ENCODE measurements at places on chromosomes 3 and 15.
A peak's percentile ranks its signal among the peaks of the same experiment; 100 is the strongest.

DNA sequence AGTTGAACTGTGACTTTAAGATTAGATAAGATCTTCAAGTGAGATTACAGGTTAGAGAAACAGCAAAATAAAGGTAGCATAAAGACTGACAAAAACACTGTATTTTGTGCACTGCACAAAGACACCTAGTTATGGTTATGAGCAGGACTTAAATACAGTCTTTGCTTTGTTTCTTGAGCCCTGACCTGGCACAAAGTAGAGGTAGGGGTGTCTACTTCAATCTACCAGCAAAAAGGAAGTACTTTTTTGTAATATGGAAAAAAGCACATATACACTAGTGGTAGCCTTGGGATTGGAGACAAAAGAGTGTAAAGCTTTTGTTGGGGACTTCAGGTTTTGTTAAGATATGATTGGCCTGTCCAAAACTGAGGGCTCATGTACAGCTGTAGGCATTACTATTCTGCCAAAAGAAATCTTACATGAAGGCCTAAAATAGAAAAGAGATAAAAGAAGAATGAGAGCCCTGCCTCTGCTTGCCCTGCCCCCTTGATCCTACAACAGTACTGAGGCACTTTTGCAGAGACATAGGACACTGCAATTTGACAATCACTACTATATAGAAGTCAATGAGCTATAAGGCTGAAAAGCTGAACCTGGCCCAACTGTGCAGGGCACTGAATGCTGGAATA, 194.3 kb downstream of the CBLB start:
- DNase-seq = no peak

DNA sequence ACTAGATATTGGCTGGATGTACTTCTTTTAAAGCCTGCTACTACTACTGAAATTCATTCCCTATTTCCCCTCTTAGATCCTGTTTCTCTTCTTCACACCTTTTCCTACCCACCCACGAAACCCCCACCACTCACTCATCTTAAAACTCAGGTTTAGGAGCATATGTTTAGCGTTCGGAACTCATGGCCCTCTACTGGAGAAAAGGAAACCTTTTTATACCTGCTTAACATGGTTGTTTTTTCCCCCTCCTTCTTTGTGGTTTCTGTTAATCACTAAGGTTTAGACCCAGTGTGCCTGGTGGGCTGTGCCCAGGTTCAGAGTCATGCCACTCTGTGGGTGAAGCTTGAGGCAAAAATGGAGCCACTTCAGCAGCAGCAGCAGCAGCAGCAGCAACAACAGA, 2.6 kb downstream of the ARID3B start:
- peak; percentile 80 for DNase-seq

GRCh38 chr15:52787549-52788098, 2.5 kb downstream of the ONECUT1 start:
- no peak for DNase-seq

GRCh38 chr15:70242951-70243685, 145.4 kb upstream of the TLE3 start:
- peak; percentile 64 for DNase-seq

GRCh38 chr3:160125258-160125657, 100.0 kb upstream of the C3orf80 start:
- no peak for DNase-seq

DNA sequence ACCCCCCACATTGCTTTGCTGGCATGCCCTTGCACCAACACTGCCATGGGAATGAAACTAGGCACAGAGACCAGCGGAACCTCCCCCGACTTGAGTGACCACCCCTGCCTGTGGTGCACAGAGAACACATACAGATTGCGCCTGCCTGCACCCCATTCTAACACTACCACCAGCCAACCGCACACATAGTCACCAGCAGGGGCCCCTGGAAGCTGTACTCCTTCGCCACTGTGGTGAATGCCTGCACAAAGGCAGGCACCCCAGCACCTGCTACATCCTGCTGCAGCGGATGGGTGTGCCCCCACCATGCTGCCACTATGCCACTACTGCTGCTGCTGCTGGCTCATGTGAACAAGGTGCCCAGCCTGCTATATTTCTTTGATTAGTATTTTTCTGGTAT, 27.4 kb upstream of the DNAAF4 start:
- DNase-seq = peak; percentile 64

GRCh38 chr3:140830391-140830790, 111.2 kb upstream of the SLC25A36 start:
- DNase-seq = no peak

- DNase-seq = no peak
Observed at GRCh38 chr3:134059035-134059601, 29.4 kb upstream of the SLCO2A1 start.

DNA sequence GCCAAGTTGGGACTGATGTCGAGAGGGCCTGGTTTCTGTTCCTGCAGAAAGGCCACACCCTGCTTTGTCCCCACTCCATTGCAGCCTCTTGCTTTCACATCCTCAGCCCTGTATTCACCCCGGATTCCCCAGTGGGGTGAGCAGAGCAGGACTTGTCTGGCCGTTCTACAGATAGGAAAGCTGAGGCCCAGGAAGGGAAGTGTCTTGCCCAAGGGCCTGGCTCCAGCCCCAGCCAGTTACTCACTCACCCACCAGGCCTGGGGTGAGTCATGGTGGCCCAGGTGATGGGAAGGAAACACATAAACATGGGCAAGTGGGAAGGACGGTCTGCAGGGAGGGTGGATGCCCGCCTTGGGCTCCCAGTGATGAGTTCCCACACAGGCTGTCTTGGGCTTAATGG, 6.1 kb upstream of the DUSP7 start:
- DNase-seq = no peak

GRCh38 chr3:37458162-37459120, 284.1 kb upstream of the LRRFIP2 start:
- no peak for DNase-seq

GRCh38 chr3:27573780-27574437, 89.7 kb upstream of the SLC4A7 start:
- DNase-seq = no peak

GRCh38 chr15:88727439-88727838, 75.8 kb upstream of the ACAN start:
- no peak for DNase-seq

GRCh38 chr15:42457445-42458442, 33.2 kb downstream of the ZNF106 start:
- no peak for DNase-seq

DNA sequence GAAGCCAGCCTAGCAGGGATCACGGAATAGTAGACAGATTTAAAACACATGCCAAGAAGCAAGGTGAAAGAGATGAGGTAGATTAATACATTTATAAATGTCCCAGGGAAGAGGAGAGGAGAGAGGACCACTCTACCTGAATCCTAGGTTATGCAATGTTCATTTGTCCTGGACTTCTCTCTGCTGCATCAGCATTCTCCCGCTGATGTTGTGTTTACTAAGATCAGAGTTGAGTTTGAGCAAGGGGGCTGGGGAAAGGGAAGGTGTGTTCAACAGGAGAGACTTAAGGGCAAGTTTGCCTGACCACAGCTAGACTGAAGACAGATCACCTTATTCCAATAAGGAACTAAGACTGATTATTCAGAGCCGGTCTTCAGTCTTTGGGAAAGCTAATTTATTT, 1.1 kb upstream of the KPNA1 start:
- DNase-seq = no peak

DNA sequence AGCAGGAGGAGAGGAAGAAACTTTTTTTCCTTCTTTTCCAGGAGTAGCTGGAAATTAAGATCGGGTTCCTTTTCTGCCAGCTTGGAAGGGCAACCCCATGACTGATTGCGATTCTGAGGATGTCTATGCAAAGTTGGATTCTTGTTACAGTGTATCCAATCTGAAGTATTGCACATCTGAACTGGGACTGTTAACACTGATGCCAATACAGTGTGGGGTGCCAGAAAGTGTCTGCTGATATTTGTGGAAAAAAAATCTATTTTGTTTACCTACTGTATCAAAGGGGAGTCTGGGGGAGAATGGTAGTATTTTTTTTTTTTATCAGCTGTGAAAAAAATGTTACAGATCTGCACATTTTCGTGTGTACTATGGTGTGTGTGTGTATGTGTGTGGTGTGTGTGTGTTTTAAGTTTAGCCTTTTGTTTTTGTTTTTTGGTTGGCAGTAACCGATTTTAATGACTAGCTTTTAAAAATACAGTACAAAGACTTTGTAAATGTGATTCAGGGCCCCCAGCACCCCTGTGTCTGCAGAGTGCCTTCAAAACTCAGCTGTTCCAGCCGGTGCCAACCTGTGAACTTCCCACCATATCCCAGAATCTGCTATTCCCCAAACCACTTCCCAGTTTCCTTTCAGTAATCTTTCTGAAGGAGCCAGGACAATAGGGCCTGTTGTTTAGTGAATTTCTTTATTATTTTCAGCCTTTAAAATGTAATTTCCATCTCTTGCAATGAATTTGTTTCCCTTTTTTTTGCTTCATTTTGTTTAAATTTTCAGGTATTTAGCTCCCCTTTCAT, 1.9 kb downstream of the RAP2B start:
- no peak for DNase-seq

GRCh38 chr15:41897363-41897799, 3.5 kb upstream of the SPTBN5 start:
- DNase-seq = no peak

GRCh38 chr3:177611752-177612334, 414.6 kb upstream of the TBL1XR1 start:
- no peak for DNase-seq

- no peak for DNase-seq
Observed at GRCh38 chr3:28856796-28857195, 424.1 kb upstream of the RBMS3 start.

GRCh38 chr15:75836959-75837334, 6.3 kb upstream of the UBE2Q2 start:
- peak; percentile 35 for DNase-seq

DNA sequence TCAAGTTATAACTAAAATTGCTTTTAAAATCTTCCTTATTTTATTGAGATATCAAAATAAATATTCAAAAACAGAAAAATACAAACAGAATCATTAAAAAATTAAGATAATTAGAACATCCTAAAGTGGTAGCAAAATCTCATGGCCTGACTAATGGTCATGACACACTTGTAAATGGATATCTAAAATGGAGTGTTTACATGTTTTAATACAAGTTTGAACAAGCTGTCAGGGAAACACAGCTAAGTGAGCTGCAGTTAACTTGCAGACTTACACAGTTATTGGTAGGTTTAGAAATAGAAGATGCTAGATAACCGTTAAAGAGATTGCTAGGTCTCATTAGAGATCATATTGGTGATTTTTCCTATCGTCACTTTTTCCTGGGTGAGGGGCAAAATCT, 242.3 kb downstream of the LPP start:
- no peak for DNase-seq

GRCh38 chr15:75049392-75049791, 26.0 kb downstream of the PPCDC start:
- no peak for DNase-seq

GRCh38 chr15:64635499-64636495, 139.6 kb downstream of the RBPMS2 start:
- no peak for DNase-seq

DNA sequence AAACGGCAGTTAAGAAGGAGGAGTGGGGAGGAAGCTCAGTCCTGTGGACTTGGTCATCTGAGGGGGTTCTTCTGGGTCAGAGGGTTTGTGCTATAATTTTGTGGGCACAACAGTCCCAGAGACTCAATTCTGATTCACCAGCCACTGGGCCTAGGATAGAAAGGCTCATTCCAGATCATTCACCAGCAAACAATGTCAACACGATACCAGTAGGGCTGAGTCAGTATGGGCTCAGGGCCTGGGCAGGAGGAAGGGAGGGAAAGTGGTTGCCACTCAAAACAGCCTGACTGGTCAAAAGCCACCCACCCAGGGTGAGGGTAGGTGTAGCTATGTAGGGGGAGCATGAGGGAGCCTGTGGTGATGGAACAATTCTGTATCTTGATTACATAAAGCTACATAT, 86.9 kb upstream of the MEX3B start:
- DNase-seq = no peak

DNA sequence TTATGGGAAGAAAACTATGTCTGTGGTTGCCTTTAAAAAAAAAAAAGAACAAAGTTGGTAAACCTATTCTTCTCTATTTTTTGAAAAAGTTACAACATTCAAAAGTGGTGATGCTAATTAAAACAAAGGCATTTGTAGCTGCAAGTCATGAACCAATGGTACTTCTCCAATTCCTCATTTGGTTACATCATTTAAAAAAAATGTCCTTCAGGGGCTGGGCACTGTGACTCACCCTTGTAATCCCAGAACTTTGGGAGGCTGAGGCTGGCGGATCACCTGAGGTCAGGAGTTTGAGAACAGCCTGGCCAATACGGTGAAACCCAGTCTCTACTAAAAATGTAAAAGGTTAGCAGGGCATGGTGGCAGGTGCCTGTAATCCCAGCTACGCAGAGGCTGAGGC, 574.6 kb downstream of the VGLL3 start:
- no peak for DNase-seq

GRCh38 chr3:42865256-42865655, 10.4 kb downstream of the CYP8B1 start:
- no peak for DNase-seq

DNA sequence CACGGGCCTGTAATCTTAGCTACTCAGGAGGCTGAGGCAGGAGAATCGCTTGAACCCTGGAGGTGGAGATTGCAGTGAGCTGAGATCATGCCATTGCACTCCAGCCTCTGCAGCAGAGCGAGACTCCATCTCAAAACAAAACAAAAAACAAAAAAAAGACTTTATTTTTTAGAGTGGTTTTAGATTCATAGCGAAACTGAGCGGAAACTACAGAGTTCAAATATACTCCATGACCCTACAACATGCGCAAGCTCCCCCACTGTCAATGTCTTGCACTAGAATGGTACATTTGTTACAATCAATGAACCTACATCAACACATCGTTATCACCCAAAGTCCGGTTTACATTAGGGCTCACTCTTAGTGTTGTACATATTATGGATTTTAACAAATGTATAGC, 2.2 kb upstream of the CRTAP start:
- no peak for DNase-seq

GRCh38 chr15:43433165-43433564, 59.8 kb downstream of the TP53BP1 start:
- no peak for DNase-seq

- no peak for DNase-seq
Observed at GRCh38 chr15:77494073-77494867, 73.6 kb downstream of the HMG20A start.

- DNase-seq = no peak
Observed at GRCh38 chr3:58829321-58830000, 162.9 kb upstream of the FAM3D start.

DNA sequence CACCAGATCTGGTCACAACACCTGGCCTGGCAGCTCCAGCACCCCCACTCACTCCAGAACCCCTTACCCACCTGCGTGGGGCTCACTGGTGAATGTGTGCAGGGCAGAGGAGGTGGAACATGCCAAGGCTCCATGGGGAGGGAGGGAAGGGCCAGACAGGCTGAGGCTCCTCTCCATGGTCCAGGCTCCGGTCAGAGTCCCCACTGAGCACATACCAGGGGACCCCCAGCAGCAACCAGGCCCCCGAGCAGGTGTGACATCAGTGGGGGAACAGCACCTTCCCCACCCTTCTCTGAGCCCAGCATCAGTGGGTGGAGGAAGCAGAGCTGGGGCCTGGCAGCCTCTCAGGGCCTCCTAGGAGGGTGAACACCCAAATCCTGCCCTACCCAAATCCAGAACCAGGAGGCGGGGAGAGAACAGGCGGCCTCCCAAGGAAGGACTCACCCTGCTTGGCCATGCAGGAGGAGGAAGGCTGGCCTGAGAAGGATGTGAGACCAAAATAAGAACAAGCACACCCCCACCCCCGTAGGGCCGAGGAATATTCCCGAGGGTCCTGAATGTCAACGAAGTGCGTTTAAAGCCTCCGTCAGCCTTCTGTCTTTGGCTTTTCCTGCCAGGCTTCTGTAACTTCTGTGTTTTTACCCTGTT, 1.1 kb upstream of the GP9 start:
- DNase-seq = no peak
